Erythroblast (primary cell): ENCODE measurements at places on chromosomes 13 and 19.

DNA sequence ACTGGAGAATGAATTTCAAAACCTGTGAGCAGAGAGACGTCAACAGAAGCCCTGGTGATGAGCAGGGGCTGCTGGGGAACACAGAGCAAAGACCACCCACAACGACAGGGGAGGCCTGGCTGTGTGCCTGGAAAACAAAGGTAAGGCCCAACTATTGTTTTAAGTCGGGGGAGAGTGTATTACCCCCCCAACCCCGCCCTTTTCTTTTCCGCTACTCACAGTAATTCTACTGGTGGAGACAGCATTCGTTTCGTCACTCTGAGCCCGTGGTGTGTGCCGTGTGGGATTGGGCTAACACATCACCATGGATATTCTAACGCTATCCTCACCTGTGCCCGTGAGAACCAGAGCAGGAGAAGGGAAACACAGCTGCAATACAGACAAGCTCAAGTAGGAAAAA, 18.6 kb upstream of the ADPRHL1 start:
- DNase-seq: no peak

DNA sequence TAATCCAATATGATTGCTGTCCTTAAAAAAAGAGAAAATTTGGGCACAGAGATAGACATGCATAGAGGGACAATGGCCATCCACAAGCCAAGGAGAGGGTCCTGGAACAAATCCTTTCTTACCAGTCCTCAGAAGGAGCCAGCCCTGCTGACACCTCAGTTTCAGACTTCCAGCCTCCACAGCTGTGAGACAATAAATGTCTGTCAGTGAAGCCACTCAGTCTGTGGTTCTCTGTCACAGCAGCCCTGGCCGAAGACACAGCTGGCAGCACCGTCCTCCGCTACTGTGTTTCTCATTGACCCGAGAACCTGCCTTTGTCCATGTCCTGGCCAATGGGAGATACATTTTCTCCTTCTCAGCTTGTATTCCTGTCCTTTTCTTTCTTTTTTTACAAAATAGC, 207.9 kb downstream of the TM9SF2 start:
- DNase-seq: no peak

DNA sequence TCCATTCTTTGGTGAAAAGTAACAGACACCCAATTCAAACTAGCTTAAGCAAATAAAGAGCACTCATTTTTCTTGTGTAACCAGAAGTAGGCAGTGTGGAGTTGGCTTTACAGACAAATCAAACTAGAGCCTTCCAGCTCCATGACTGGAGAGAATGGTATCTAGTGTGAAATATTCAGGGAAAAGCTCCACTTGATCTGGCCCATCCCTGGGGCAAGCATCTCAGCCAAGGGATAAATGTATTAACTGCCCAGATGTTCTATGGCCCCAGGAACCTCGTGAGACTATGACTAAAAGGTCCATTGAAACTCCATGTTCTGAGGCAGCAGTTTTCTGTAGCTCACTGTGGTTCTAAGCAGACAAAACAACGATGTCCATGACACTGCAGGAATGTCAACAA, 49.9 kb downstream of the TBC1D4 start:
- peak; percentile 20 for DNase-seq

DNA sequence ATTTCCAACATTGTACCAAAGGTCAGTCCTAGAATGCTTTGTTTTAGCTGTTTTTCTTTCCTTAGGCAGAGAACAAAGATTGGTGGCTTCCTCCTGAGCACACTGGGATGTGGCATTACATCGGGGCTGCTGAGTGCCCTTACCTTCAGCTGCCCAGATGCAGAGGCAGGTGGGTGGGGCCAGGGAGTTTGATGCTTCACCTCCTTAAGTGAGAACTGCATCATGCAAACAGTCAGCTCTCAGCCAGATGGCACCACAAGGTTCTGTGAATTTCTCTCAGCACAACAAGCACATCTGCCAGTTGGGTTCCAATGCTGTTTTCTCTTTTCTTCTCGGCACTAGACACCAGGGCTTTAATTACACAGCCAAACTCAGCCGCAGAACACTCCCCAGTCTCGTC, 87.4 kb upstream of the UBL3 start:
- DNase-seq: no peak
